Activated CD8-positive, alpha-beta memory T cell treated with anti-CD3 and anti-CD28 coated beads, Interleukin-2, amount 50 U/mL, for 48 hours (primary cell): ENCODE measurements at places on chromosomes 5 and 9.

DNA sequence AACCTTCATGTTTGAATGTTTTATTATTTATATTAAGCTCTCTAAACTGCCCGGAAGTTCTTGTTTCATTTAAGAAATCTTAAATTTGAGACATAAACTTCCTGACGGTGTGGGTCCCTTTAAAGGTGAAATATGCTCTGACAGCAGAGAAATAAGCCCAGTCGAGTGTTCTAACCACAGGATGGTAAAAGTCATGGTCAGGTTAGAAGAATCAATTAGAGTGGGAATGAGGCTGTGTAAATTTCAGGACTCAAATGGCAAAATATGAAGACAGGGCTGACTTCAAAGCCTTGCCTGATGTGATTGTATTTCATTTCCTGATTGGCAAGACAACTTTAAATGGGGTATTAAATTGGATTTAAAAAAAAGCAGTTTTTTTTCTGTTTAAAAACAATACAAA is 432.9 kb upstream of the BRINP1 start:
- no peak for DNase-seq

GRCh38 chr9:76887951-76888350 is 18.0 kb downstream of the PRUNE2 start:
- DNase-seq = no peak

DNA sequence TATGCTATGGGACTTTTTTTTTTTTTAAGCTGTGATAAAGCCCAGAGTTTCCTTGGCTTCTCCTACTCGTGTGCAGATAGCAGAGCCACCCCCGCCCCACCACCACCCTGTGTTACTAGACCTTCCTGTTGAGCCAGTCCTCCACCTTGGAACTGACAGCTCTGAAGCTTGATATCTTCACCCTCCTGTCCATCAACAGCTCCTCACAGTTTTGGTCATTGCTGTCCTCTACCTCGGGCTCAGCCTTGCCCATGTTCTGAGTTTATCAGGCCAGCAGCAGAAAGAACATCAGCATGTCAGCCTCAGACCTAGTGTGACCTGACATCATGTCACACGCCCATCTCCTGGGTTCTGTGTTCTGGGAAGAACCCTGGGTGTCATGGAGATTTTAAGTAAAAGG is 167.1 kb upstream of the RAI14 start:
- no peak for DNase-seq

DNA sequence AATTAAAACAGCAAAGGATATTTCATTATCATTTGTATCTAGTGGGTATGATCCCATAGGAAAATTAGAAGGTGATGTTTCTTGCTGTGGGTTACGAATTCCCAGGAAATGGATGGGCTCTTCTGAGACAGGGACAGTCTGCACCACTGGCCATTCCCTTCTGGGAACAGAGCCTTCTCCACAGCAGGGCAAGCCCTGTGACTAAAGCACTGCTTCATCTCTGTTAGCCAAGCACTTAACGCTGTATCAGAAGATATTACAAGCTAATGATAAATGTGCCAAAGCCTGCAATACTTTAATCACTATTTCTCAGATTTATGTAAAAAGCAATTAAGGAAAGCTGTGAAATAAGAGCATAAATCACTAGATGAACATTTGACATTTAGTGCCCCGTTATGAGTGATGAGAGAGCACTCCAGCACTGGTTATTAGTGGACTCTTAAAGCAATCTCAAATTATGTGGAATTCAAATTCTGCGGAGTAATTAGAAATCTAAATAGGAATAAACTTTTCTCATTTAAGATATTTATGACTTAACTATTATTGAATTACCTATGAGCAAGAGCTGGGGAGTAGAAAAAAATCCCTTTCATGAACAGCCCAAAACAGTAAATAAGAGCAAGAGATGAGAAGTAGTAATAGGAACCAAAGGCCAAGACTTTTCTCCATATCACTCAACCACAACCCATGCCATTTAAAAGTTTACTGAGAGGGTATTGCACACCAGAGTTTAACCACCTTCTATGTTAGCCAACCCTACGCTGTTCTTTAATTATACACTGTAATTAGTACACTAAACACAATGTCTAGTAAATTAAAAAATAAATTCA is 49.2 kb downstream of the FAM240B start:
- no peak for DNase-seq

DNA sequence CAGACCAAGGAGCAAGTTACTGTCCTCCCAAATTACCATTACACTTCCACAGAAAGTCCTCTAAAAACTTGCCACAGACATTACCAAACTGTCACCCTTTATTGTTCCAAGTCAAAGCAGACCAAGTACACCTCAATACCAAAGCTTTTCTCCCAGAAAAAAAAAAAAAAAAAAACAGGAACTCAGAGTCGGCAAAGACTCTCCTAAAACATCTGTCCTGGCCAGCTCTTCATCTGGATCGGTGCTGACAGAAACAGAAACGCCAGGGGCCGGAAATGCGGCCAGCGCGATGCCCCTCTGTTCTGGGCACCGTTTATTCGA is 718 bp downstream of the DEPDC1B start:
- no peak for DNase-seq

DNA sequence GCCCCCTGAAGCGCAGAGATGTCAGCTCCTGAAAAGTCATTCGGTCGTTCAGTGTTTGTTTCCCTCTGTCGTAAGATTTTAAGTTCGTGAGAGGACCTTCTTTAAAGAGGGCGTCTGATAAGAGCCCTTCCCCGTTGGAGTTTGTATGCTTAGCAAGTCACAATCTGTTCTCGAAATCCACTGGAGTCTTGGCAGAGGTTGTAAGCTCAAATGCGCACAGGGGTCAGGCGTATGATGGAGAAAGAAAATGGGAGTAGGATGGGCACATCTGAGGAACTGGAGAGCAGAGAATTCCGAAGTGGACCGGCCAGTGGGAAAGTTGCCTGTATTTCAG is 710 bp downstream of the HSD17B4 start:
- DNase-seq = no peak

GRCh38 chr5:110851357-110851756 is 112.5 kb downstream of the SLC25A46 start:
- no peak for DNase-seq

DNA sequence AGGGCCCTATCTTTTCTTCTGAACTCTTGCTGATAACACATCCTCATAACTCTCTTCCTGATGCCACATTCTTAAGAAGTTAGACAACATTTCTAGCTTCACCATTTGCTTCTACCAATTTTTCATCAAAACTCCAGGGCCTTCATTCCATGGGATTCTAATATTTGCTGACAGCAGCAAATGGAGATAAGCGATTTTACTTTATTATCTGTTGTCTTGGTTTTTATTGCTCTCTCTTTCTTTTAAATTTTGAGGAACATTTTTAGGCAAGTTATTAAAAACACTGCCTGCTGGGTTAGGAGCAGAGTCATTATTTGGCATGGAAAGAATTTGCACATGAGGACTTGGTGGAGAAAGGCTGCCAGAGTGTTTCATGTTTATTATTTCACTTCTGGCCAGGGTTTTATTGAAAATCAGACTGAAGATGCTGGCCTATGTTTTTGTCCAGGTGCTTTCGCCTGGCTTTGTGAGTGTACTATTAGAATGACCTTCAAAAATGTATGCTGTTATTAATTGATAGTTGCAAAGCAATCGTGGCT is 27.7 kb downstream of the NSG2 start:
- no peak for DNase-seq

DNA sequence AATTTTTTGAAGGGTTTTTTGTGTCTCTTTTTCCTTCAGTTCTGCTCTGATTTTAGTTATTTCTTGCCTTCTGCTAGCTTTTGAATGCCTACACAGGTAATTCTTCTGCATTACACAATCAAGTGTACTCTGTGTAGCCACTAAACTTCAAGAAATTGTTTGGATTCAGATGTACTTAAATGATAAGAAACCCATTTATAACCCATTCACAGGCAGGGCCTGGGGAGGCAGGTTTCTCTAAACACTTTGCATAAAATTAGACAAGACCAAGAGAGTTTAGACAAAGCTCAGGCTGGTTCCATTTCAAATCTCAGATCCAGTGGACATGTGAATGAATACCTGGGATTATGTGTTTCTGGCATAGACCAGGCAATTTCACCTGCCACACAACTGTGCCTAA is 41.3 kb upstream of the SEMA5A start:
- DNase-seq = no peak

- no peak for DNase-seq
Measured at GRCh38 chr5:94240596-94240992, 377.8 kb downstream of the KIAA0825 start.

- DNase-seq = no peak
Measured at GRCh38 chr5:160352308-160352707, 18.1 kb downstream of the C1QTNF2 start.

DNA sequence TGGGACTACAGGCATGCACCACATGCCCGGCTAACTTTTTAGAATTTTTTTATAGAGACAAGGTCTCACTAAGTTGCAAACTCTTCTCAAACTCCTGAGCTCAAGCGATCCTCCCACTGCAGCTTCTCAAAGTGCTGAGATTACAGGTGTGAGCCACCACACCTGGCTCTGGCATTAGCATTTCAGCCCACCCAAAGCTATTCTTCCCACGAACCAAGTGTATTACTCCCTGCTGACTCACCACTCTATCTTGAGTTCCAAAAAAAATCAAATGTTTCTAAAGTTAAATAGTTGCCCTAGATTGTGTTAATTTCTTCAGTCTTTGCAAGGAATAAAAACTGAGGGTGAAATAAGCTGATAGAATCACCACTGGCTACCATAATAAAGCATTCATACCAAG is 205.5 kb downstream of the ARRDC3 start:
- DNase-seq = no peak

GRCh38 chr5:170960567-170960966 is 98.7 kb downstream of the RANBP17 start:
- DNase-seq = no peak

DNA sequence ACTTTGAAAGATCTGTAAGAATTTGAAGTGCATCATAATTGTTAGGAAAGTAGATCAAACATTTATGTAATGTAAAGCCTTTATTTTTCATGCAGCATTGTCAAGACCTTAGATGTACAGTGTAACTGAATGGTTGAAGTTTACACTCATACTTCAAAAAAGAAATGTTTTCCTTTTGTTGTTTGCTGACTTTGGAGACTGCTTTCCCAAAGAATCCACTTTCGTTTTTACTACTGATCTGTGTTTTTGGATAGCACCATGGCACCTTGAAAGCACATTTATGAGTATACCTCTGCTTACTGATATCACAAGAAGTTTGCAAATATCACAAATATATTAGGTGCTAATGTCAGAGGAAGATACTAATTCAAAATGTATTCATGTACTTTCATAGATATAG is 50.0 kb downstream of the PIP5K1B start:
- DNase-seq = no peak

DNA sequence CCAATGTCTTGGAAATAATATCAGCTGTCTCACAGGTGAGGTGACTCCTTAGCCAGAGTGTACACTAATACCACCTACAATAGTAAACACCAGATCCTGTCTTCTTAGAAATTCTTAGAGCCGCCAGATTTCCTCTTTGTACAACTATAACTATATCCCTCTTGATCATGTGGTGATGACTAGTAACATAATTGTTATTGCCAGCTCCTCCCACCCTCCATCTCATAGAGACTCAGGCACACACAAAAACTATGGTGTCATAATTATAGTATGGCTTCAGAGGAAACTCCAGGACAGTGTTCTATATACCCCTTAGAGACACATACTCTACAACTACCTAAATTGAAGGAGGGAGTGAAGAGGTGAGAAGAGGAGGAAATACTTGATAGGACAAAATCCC is 33.1 kb downstream of the PGGT1B start:
- DNase-seq = no peak

DNA sequence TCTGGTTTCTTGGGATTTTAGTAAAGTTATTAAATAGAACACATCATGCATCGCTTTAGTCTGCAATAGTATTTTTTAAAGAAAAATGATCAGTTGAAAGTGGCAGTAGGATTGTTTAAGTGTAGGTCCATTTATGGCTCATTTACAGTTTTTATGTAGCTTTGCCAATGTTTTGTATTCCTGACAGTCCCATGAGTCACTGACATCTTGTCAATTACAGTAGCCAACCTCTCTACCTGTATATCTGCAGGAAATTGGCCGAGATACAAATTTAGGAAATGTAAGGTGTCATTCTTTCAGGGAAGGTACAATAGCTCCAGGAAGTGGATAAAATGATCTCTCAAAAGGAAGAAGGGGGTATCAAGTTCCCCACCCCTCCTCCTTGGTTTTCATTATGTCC is 47.7 kb upstream of the MTAP start:
- no peak for DNase-seq

- DNase-seq = no peak
Measured at GRCh38 chr9:8628791-8629190, 829.2 kb upstream of the DMAC1 start.

DNA sequence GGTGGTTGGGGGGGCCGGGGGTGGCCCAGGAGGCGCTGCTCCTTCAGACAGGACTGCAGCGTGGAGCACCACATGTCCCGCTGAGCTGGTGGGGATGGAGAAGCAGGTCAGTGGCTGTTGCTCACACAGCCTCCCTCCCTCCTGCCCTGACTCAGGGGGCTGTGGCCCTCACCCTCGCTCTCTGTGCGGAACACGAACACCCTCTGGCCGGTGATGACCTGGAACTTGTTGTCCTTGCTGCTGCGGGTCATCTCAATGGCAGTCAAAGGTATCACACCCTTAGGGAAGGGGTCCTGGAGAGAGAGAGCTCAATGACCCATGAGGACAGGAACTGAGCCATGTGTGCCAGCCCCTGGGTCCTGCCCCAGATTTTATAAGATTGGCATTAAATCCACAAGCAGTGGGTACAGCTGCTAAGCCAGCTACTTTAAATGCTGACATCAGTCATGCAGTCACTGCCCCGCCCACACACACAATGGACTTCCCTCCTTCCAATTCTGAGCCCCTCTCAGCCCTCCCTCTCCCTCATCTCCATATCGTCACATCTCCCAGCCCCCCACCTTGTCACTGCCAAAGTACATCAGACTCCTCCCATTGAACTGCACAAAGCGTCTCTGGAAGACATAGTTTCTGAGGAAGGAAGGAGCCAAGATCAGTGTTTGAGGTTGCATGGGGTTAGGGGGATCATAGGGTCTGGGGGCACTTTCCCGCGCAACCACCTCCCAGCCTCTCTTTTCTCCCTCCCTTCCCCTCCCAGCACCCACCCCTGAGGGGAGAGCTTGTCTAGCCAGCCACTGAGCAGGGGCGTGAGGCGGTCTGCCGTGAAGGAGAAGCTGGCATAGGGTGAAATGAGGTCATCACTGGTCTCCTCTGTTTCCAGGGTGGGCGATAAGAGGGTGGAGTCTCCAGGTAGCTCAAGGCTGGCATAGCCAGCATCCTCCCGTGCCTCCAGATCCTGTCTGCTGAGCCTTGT is 8.9 kb downstream of the ARAP3 start:
- no peak for DNase-seq

GRCh38 chr5:142145106-142145900 is 36.7 kb downstream of the NDFIP1 start:
- DNase-seq = no peak
